ENCODE measurements at places on chromosomes 7 and 10. TPM values are rescaled to one million over a fixed set of nuclear protein-coding genes. Genes with fewer than 3 reads are reported as not detected.

ELN gene
- total RNA-seq = not detected

ATOH7 gene
- not detected for total RNA-seq

TAS2R4 gene
- 0.92 TPM for total RNA-seq

PAPOLB gene
- not detected for total RNA-seq

CALML5 gene
- not detected for total RNA-seq

RARRES2 gene
- not detected for total RNA-seq

- no peak for DNase-seq
Observed at GRCh38 chr7:96686305-96686704, 23.3 kb downstream of the SEM1 start.

DNA sequence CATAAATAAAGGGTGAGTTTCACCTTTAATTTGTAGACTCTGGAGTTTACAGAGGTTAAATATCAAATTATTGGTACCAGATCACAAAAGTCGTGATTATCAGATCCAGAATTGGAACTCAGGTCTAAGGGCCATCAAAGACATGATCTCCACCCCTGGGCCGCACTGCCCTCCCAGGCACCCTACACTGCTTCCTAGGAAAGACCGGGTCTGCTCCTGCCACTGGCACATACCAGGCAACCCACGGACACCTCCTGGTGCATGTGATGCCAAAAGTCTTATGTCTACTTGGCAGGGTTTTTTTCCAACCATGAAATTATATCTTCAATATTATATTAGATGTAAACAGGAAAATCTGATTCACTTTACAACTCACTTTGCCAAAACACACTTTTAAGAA is 452.8 kb downstream of the PTPRN2 start:
- no peak for DNase-seq

DNA sequence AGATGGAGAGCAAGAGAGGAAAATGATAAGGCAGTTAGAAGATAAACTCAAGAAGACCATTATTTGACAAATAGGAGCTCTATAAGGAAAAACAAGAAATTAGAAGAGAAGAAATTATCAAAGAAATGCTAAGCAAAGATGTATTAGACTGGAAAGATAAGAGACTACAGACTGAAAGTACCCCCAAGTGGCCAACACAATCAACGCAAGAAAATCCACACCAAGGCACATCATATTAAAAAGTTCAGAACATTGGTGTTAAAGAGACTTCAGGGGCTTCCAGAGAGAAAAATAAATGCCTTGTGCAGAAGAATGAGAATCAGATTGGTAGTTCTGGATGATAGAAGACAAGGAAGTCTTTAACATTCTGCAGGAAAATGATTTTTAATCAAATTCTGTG is 46.0 kb downstream of the SH2D4B start:
- peak; percentile 3 for DNase-seq

GRCh38 chr10:32189400-32190084 is 133.3 kb upstream of the KIF5B start:
- DNase-seq = no peak

DNA sequence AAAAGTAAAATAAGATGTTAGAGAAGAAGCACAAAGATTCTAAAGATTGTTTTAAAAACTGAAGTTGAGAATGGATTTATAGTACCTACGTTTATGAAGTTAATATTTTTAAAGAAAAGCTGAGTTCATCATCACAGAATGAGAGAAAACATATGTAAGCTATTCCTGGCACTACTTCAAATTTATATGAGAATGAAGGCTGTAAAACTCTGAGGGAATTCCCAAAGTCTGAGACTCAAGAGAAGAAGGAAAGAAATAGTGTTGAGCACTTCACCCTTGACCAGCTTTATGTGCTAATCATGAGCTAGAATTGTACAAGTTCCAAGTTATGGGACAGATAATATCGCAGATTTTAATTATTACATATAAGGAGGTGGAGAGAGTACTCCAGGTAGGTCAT is 323.7 kb upstream of the GNAI1 start:
- no peak for DNase-seq

All from CD8-positive, alpha-beta memory T cell (primary cell).